ENCODE measurements at places on chromosomes 1 and 21.

DNA sequence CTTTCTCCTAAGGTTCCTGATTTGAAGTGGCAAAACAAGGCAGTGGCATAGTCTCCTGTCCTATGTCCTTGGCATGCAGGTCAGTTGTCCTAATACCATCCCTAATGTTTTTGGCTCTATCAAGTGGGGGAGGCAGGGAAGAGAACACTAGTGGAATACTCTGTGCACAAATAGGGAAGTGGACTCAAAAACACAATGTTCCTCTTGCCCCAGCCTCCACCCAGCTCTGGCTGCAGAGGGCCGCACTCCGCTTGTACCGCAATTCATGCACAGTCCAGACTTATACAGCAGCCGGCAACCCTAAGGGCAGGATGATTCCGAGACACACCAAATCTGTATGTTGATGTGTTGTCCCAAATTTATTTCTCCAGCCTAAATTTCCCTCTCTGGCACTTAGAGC is 14.5 kb downstream of the PLEKHO1 start:
- no peak for DNase-seq

- DNase-seq: no peak
These were observed 12.5 kb downstream of the NFIA start for GRCh38 chr1:61094677-61095469.

- DNase-seq: no peak
These were observed 63.1 kb downstream of the CDC14A start for GRCh38 chr1:100415498-100415778.

DNA sequence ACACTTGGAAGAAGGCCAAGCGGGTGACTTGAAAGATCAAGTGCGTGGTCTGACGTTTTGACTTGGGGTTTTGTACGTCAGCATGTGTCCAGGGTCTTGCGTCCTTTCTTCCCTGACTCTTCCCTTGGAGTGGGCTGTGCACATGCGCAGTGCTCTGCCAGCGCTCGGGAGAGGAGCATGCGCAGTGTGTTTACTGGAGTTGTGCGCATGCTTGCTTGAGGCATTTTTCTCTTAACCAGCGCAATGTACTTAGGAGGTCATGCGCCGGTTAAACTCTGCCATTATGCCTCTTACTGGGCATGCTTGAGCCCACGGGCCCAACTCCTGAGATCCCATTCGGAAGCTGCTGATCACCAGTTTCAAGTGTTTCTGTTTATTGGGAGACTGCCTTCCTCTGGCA is 242.5 kb upstream of the AJAP1 start:
- DNase-seq: no peak

DNA sequence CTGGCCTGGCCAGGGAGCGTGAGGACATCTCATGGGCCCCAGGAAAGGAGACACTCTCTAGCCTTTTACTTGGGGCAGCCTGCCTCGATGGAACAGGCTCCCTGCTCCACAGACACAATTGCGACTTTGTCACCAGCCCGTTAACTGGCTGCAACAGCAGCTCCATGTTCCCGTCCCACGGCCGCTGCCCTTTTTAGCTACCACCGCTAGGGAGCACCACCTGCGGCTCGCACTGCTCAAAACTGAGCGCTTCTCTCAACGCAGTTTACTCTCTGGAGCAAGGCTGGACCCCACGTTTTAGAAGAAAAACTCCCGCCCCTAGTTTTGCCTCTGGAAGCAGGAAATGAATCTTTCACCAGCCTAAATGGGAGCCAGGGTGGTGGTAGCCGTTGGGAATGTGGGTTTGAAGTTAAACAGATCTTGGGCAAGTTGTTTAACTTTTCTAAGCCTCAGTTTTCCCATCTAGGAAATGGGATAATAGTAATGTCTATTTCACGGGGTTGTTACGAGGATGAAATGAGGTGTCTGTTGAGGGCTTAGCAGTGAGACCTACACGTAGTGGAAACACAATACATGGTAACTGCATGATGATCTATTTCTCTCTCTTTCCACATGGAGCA is 3.5 kb upstream of the LRRC38 start:
- no peak for DNase-seq

Measured in NCI-H1930 (cell line).